ENCODE measurements at places on chromosomes 16 and 17. TPM values are rescaled to one million over a fixed set of nuclear protein-coding genes. Genes with fewer than 3 reads are reported as not detected.

Gene PLA2G10
- total RNA-seq: not detected

Gene CHST5
- not detected for total RNA-seq

Gene PAQR4
- total RNA-seq: 0.83 TPM

Gene ZNF750
- total RNA-seq: not detected

Gene KCNAB3
- 2.1 TPM for total RNA-seq

Gene SLC16A6
- not detected for total RNA-seq
